Activated CD4-positive, alpha-beta memory T cell treated with anti-CD3 and anti-CD28 coated beads for 36 hours (primary cell): ENCODE measurements at places on chromosomes 2 and 18.

- DNase-seq, result no peak
Measured at GRCh38 chr18:65523461-65523860, 227.4 kb upstream of the CDH7 start.

DNA sequence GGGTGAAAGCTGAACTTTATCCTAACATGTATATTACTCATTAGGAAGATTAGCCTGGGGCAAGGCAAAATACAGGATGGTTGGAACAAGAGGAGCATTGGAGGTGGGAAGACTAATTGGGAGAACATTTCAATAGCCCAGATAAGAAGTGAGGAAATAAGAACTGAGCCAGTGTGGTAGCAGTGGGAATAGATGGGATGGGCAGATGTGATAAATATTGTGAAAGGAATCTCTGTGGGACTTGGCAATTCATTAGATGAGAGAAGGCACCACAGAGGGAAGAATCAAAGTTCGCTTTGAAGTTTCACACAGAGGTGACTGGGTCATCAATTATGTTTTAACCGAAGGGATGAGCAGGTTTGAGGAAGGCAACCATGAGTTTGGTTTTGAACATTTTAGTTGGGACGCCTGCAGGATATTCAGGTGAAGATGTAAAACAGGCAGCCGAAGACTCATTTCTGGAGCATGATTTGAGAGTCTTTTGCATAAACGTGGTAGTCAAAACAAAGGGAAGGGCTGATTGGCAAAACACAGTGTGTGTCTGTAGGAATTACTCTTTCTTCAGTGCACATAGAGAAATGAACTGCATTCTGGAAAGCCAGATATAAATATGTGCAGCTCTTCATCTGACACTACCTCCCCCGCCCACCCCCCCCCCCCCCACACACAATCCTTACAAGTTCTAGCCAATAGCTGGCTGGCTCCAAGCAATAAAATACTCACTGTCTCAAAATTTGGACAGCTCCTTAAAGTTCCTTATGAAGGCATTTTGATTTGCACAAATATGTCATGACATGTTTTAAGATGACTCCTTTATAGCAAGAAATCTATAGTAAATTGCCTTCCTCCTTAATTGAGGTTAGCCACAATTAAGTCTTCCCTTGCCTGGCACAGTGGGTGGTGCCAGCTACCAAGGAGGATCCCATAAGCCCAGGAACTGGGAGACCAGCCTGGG lies 1.9 kb upstream of the SLC1A4 start:
- DNase-seq, result peak; percentile 45

GRCh38 chr2:156892467-156893281 lies 364.8 kb upstream of the GALNT5 start:
- DNase-seq, result no peak

DNA sequence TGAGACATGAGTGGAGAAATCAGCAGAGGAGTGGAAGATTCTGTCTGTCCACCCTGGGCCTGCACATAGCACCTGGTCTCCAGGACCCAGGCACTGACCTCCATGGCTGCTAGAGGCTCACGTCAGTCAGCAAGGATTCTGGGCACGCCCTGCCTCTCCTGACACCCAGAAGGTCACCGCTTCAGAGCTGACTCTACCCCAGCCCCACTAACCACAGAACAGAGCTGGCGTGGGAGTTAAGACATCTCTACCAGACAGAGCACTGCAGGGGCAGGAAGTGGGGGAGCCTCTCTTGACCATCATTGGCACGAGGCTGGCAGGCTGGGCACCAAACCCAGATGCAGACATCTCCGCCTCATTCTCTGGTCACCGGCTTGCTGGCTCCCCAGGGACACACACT lies 3.0 kb downstream of the ADCY3 start:
- DNase-seq, result peak; percentile 64

- no peak for DNase-seq
Measured at GRCh38 chr2:206408323-206409320, 34.7 kb upstream of the ADAM23 start.

DNA sequence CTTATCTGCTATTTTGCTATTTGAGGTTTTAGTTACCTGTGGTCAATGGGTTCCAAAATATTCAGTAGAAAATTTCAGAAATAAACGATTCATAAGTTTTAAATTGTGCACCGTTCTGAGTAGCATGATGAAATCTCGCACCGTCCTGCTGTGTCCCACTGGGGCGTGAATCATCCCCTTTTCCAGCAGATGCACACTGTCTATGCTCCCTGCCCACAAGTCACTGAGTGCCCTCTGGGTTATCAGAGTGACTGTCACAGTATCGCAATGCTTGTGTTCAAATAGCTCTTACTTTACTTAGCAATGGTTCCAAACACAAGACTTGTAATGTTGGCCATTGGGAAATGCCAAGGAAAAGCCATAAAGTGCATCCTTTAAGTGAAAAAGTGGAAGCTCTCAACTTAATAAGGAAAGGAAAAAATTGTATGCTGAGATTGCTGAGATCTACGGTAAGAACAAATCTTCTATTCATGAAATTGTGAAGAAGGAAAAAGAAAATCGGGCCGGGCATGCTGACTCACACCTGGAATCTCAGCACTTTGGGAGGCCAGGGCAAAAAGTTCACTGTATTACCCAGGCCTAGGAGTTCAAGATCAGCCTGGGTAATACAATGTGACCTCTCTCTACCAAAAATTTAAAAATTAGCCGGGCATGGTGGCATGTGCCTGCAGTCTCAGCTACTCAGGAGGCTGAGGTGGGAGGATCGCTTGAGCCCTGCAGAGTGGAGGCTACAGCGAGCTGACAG lies 13.3 kb downstream of the COL4A3 start:
- DNase-seq, result no peak

DNA sequence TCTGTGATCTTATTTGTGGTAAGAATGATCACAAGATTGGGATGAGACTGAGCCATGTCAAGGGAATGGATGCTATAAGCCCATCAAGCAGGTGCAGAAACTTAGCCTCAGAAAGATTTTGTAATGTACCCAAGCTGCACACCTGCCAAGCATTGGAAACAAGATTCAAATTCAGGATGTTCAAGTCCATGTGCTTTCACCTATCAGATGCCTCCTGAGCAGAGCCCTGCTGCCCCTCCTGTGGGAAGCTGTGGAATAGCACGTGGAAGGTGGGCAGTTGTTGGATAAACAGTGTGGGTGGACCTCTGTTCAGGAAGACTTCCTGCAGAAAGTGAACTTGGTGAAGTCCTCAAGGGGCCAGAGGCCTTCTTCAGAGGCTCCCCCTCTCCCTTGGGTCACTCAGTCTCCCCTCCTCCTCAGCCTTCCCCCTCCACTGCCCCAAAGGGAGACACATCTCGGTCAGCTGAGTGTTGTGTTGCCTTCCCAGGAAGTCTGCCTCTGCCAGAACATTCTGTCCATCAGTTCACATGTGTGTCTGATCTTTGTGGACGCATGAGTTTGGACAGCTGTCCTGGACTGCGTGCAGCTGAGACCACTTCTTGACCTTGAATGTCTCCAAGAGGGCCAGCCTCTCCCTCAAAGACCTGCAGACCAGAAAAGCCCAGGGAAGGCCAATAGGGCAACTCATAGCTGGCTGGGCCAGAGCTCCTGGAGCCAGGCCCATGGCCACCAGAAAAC lies 186.1 kb downstream of the INHBB start:
- DNase-seq, result no peak

GRCh38 chr2:44148999-44149398 lies 19.7 kb upstream of the PPM1B start:
- DNase-seq, result no peak

GRCh38 chr2:30230497-30231211 lies 680 bp upstream of the LBH start:
- DNase-seq, result peak; percentile 31

DNA sequence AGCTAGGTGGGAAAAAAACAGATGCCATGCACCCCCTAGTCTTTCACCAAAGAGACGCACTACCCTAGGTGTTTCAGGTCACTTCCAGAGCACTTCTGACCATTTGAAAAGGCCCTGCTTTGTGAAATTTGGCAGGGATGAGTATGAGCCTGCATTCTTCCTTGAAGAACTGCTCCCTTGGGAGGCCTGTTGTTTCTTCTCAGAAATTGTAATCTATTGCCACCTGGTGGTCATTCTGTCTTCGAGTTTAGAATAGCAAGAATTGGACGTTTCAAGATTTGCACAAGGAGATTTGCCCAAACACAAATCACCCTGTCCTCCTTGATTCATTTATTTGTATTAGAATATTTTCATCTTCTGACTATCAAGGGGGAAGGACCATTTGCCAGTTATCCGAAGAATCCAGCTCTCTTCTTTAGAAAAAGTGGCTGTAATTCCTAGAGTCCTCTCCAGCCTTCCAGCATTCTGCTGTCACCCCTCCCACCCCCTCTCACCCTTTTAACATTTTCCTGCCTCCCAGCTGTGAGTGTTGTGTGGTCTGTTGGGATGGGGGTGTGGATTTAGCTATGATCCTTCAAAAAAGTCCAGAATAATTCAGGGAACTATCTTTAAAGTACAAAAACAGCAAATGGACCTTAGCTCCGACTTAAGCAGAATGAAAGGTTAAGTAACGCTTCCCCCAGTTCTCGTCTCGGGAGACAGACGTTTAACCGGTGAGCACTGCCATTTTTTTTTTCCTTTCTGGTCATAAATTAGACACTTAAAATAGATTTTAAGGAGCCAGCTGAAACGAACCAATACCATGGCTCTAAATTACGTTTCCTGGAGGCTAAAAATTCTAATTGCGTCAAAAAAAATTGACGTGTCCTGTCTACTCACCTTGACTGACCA lies 3.7 kb upstream of the GAD1 start:
- no peak for DNase-seq

DNA sequence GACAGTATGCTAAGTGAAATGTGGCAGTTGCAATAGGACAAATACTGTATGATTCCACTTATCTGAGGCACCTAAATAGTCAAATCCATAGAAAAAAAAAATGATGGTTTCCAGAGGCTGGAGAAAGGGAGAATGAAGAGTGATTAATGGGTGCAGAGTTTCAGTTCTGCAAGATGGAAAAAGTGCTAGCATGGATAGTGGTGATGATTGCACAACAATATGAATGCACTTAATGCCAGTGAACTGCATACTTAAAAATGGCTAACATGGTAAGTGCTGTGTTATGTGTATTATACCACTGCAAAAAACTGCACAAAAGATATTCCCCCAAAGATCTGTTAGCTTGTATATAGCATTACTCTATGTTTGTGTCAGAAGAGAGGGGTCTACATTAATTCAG lies 185.4 kb downstream of the INHBB start:
- no peak for DNase-seq

GRCh38 chr2:84741182-84741822 lies 139.6 kb downstream of the TRABD2A start:
- DNase-seq, result peak; percentile 75

GRCh38 chr2:5706717-5707455 lies 14.7 kb downstream of the SOX11 start:
- no peak for DNase-seq

- DNase-seq, result no peak
Measured at GRCh38 chr2:97935719-97936161, 60.0 kb downstream of the TMEM131 start.

DNA sequence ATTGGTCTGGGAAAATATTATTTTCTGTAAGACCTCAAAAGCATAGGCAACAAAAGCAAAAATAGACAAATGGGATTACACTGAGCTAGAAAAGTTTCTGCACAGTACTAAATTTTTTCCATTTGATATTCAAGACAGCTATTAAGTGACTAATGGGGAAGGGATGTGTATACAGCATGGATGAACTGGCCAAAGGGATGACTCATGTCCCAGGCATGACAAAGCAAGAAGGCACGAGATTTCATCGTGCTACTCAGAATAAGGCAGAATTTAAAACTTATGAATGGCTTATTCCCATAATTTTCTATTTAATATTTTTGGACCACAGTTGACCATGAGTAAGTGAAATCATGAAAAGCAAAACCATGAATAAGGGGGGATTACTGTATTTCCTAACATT lies 1250.1 kb upstream of the GYPC start:
- DNase-seq, result no peak

DNA sequence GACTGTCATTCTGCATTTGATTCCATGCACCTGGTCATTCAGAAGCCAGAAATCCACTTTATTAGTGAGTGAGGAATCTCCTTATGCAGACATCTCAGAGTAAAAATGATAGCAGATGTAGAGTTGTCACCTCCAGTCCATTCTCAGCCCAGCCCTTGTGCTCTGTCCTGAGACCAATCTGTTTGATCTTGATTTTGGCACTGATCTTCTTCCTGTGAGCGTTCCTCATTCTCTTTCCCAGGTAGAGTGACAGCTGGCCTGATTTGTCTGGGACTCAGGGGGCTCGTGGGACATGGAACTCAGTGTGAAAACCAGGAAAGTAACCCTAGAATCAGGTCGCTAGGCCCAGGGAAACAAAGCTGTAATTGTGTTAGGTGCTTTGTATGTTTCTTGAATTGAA lies 8.9 kb downstream of the ARHGAP25 start:
- no peak for DNase-seq

DNA sequence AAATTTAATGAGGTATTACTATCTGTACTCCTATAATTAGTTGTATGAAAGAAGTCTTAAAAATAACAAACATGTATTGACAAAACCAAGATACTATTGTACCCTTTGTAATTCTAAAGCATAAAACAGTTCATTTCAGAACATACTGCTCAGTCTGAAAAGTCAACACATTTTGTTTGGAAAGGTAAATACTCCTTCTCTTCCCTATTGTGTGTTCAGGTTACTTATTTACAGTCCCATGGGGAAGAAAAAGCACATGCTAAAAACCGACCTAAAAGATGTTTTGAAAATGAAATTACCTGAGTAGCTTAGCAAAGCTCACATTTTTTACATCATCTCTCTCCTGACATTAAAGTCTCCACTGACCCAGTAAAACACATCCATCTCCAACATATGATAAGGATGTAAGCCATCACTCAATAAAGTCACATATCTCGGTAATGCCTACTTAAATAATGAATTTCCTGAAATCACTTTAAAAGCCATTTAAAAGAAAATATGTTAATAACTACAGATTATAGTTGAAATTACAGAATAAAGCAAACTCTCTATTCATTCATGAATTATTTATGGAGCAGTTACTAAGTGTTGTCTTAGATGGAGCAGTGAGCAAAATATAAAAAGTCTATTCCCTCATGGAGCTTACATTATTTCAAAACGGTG lies 75.6 kb upstream of the FZD5 start:
- no peak for DNase-seq

DNA sequence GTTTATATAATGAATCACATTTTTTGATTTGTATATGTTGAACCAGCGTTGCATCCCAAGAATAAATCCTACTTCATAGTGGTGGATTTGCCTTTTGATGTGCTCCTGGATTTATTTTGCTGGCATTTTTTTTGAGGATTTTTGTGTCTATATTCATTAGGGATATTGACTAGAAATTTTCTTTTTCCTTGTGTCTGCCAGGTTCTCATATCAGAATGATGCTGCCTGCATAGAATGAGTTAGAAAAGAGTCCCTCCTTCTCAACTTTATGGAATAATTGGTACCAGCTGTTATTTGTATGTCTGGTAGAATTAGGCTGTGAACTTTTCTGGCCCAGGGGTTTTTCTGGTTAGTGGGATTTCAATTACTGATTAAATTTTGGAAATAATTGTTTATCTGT lies 457.4 kb upstream of the DSEL start:
- DNase-seq, result no peak
